ENCODE measurements at places on chromosomes 11 and 22. TPM values are rescaled to one million over a fixed set of nuclear protein-coding genes. Genes with fewer than 3 reads are reported as not detected.

Gene MGAT3
- total RNA-seq, result 0.20 TPM

Gene PACSIN3
- total RNA-seq, result 63.1 TPM

Gene INPP5J
- total RNA-seq, result 8.9 TPM

DNA sequence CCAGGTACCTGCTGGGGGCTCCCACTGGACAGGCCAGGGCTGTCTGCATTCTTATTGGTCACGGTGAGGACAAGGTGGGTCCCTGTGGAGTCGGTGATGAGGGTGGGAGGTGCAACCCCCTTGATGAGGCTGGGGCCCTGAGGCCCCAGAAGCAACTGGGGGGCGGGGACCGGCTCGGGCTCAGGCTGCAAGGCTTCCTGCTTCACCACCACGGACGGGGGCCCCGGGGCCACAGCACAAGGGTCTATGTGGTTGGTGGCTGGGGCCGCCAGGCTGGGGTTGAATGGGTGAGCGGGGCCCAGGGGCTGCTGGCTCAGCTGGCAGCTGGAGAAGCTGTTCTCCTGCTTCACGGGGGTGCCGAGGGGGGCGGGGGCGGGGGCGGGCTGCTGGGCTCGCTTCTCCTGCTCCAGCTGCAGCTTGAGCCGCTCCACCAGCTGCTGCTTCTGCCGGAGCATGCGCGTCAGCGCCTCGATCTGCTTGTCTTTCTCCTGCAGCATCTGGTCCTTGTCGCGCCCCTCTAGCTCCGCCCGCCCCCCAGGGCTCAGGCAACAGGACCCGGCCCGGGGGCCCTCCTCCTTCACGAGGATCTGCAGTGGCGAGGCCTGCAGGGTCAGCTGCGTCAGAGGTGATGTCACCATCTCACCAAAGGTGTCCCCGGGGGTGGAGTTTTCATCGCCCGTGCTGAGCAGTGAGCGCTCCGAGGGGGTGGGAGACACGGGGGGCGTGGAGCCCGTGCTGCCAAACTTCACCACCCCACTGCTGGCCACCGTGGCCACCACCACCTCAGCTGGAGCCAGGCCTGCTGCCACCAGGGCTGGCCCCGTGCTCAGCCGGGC, 48.2 kb downstream of the SGSM3 start:
- DNase-seq, result no peak

DNA sequence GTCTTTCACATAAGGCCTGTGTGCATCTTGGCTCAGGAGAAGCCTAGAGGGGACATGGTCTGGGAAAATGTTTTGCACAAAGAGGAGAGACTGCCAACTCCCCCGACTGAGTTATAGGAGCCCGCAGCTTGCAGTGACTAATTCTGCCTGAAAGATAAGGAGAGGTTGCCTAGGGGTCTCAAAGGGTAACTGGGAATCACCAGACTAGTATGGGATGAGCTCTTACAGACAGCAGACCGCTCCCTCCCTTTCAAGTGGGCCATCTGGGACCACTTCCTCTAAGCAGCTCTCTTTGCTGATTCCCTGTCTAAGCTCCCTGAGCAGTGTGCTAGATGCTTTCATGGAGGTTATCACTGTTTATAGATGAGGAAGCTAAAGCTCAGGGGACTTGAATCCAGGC, 105.1 kb downstream of the TENM4 start:
- no peak for DNase-seq

GRCh38 chr11:6395470-6396060, 5.3 kb downstream of the SMPD1 start:
- DNase-seq, result no peak

GRCh38 chr22:37744589-37744988, 47.7 kb downstream of the TRIOBP start:
- no peak for DNase-seq

- peak; percentile 59 for DNase-seq
Measured at GRCh38 chr11:68677432-68677831, 6.9 kb upstream of the GAL start.

DNA sequence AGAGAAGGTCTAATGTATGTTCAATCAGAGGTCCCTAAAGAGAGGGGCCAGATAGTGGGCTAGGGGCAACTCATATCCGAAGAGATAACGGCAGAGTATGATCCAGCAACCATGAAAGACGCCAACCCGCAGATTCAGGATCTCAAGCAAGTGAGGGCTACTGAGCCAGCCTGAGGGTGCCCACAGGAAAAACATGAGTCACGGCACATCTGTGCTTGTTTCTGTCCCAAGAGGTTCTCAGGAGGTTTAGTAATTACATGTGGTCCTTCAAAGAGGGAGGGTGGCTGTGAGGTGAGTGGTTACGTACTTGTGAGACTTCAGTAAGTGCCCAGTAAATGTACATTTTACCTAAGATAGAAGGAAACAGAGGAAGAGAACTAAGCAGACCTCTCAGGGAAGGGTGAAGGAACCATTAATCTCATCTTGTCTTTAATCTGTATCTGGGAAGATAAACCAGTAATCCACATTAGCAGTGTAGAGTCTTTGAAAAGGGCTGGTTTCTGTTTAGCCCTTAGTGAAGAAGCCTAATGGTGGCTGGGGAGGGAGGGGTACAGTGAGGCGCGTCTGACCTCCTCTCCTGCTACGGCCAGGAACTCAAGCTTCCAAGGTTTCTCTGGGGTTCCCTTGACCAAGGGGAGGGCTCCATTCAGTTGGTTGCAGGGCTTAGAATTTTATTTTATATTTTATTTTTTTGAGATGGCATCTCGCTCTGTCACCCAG, 10.2 kb downstream of the SIRT3 start:
- no peak for DNase-seq

GRCh38 chr22:47605886-47606285, 843.4 kb downstream of the TBC1D22A start:
- DNase-seq, result no peak

DNA sequence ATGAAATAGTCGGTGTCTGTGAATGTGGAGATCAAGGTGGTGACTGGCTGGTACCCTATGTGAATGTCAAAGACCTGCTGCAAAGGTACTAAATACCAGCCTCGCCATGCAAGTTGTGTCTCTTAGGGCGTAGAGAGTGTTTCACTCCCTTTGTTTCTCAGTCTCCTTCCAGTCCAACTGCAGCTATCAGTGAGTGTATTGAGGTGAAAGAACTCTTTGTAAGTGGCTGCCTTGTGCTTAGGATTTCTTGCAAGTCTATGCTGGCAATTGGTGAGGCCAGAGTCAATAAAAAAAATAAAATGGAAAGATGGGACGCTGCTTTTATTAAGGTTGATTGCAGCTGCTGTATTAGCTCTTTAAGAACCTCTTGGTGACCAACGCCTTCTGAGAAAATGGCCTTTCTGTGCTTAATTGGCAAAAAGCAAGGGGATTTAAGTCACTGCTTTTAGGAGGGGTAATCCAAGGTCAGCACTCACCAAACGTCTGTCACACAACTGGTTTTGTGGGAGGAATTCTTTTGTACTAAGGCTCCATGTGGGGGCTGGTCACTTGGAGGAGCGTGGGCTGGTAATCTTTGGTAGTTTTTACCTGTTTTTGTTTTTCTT, 95.1 kb downstream of the PARVA start:
- DNase-seq, result no peak

- no peak for DNase-seq
Measured at GRCh38 chr22:40107851-40108378, 69.8 kb upstream of the TNRC6B start.

- DNase-seq, result no peak
Measured at GRCh38 chr22:50601669-50602337, 1.2 kb downstream of the MAPK8IP2 start.

All from HCT116 (cell line).